Bronchial epithelial cell (primary cell): ENCODE measurements at places on chromosomes 2 and 18. TPM values are rescaled to one million over a fixed set of nuclear protein-coding genes. Genes with fewer than 3 reads are reported as not detected.

- DNase-seq = no peak
Observed at GRCh38 chr2:217614096-217614495, 388.7 kb downstream of the TNS1 start.

GRCh38 chr18:23710068-23710527, 20.8 kb downstream of the LAMA3 start:
- DNase-seq = peak; percentile 88

The WDCP gene
- 4.1 and 7.1 TPM in 2 replicates for total RNA-seq

The SETBP1 gene
- 1.3 and 1.8 TPM in 2 replicates for total RNA-seq

The MAL gene
- total RNA-seq = 1.1 and 11.0 TPM in 2 replicates

DNA sequence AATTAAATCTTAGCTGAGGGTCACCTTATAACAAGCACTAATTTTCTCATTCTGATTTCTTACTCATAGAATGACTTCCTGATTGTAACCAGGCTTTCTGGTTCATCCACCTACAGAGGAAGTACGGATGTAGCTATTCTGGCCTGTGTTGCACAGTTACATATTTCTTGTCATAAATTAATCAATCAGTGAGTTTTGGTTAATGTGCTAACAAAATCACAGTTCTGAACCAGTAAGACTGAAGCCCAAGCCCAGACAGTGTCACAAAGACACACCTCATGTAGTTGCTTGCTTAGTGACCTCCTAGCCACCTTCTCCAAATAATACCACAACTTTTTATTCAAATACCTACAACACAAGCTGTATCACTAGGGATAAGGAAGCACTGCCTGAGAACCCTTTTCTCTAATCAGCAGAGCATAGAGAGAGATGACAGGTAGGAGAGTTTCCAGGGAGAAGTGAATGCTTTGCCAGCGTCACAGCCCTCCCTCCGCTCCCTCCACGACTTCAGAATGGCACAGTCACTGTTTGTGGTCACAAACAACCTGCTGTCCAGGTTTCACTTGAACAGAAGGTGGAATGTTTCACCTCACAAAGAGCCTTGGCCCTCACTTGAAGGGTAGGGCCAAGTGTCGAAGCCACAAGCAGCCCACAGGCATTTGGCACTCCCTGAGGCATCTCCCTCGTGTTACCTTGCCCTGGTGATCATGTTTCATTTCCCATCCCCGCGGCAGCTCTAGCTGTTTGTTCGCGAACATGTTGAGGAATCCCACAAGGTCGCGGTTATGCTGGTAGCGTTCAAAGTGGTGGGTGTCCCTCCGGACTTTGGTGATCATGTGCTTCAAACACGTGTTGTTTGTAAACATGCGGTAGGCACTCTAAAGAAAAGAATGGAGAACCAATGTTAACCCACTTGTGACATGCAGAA, 120.8 kb upstream of the STK17B start:
- DNase-seq = peak; percentile 89

The TSPYL6 gene
- total RNA-seq = not detected in 2 replicates

DNA sequence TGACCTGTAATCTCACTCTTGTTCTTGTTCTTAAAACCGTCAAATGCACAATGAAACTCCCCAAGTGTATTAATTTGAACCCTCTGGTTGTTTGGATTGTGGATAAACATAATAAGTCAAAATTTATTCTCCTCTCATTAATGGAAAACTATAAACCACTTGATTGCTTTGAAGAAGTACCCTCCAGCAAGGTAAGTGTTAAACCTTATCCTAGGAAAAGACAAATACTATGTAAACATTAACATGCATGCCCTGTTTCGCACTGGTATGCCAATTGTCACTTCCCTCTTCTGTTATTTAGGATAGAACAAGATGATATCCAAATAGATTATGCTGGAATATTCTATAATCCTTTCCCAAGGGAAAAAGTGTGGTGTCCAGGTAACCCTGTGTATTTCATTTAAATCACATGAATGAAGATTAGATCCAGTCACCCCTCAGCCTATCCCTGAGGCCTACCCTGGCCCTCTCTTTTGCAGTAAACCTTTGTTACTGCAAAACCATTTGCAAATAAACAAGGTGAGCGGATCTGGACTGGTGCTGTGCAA, 1.3 kb downstream of the ADI1 start:
- DNase-seq = peak; percentile 15

- no peak for DNase-seq
Observed at GRCh38 chr2:144052083-144052482, 467.8 kb downstream of the ZEB2 start.

DNA sequence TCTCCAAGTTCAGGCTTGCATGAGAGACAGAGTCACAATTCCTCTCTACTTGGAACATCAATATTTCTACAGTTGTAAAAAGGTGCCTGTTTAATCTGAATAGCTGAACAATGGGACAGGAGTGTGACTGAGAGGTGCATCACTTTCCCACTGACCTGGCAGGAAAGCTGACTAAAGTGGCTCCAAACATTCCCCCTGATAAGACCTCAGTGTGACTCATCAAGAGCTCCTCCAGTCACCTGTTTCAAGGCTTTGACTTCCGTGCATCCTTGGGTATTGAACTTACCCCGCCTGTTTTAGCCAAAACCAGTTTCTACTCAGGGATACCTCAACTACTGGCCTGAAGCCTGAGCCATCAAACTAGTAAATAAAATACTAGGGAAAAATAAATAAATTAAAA, 453.9 kb upstream of the DDX18 start:
- no peak for DNase-seq

- no peak for DNase-seq
Observed at GRCh38 chr2:200791905-200792304, 19.8 kb upstream of the BZW1 start.

DNA sequence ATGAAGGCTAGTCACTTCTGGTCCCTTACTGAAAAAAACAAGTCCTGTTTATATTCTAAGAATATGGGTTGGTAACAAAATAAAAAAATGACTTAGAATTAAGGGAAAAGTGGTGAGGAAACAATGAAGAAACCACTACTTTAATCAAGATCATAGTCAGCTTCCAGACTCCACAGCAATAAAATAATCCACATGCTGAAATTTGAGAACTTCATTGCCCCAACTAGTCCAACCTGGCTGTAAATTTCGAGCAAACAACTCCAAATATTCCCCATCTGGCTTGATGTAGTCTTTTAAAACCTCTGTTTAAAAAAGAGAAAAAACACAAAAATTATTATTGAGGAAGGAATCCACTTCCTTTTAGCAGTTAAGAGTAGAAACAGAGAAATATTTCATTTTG, 32.5 kb downstream of the METTL4 start:
- no peak for DNase-seq

GRCh38 chr18:9696701-9697100, 11.4 kb upstream of the RAB31 start:
- DNase-seq = no peak

The SLC30A3 gene
- total RNA-seq = not detected in 2 replicates

DNA sequence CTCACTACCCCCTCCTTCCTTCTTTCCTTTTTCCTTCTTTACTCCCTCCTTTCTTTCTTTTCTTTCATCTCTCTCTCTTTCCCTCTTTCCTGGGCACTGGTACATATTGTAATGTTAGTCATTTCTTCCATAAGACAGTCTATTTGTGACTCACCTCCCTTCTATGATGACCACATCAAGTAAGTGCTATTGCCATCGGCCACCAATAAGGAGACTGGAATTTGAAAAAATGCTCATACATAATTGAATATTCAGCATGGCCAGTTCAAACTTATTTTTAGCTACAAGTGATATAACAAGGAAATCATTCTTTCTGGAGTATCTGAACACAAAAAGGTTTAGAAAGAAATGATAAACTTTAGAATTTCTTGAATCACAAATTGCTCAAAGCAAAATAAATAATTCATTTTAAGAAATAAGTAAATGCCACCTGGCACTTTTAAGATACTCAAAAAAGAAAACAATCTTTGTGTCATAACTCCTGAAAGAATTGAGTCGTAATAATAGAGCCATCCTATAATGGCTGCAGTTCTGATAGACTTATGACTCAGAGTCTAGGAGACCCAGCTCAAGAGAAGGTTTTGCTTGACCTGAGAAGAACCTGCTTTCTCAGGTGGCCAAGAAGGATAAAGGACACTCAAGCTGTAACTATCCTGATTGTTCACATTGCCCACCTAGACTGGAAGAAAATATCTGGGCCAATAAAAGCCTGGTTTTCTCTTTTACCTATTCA, 51.6 kb upstream of the CCBE1 start:
- peak; percentile 91 for DNase-seq

DNA sequence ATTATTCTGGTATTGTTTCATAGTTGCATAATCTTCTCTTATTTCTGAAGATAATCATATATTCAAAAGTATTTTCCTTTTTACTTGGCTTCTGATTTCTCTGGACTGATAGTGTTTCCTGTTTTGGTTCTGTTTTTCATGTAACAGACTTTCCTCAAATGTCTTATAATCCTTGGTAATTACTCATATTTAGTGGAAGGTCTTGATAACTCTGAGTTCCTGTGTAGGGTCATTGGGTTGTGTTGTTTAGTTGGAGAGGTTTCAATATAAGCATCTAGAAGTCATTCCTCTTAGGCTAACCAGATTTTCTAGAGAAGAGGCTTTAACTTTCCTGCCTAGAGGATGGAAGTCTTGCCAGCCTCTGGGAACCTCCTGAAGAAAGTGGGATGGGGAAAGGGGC, 23.8 kb downstream of the MFSD6 start:
- DNase-seq = no peak

The CHRNG gene
- not detected in 2 replicates for total RNA-seq

GRCh38 chr2:64985447-64985846, 3.8 kb upstream of the SLC1A4 start:
- no peak for DNase-seq

DNA sequence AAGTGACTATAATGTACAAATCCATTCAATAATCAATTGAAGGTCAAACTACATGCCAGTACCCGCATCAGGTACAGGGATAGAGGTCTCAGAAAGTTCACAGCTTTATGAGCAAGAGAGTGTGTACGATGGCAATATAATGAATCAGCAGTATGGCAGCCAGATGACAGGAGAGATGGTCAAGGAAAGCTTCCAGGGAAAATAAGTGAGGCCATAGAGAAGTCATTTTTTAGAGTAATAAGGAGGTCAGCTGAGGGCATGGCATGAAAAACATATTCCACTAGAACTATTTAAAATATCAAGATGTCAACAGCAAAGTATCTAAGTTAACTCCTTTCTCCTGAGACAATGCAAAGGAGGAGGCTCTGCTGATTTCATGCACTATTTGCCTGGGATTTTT, 108.0 kb downstream of the SLC8A1 start:
- DNase-seq = peak; percentile 50
